Mesothelial cell of epicardium (in vitro differentiated cells): ENCODE measurements at places on chromosomes 7 and 10. TPM values are rescaled to one million over a fixed set of nuclear protein-coding genes. Genes with fewer than 3 reads are reported as not detected.

ITGA8 gene
- 19.2 to 21.8 TPM (median 21.7 TPM) in 3 replicates for total RNA-seq

DNA sequence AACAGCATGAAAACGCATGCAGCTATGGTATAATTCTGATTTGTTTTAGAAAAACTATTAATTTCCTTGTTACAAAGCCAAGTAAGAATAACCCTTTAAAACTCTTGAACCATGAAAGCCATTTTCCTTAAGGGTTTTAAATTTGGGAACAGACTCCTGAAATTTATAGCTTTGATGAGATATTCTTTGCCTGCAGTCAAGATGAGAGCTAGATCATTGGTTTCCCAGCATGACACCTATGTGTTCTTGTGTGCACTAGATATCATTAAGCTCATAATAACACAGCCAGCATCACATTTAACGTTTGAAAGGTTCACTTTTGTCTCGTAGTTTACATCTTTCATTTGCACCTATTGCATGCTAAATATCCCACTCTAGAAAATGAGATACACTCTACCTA is 202.2 kb downstream of the PHF14 start:
- H3K27me3 ChIP-seq: no peaks in the 10 kb centered on the region
- H3K36me3 ChIP-seq: no peaks in the 10 kb centered on the region
- no peak overlapping the region for H3K4me3 ChIP-seq
- no peak overlapping the region for H3K27ac ChIP-seq

STK32C gene
- 8.0 to 9.9 TPM (median 8.4 TPM) in 3 replicates for total RNA-seq

DNA sequence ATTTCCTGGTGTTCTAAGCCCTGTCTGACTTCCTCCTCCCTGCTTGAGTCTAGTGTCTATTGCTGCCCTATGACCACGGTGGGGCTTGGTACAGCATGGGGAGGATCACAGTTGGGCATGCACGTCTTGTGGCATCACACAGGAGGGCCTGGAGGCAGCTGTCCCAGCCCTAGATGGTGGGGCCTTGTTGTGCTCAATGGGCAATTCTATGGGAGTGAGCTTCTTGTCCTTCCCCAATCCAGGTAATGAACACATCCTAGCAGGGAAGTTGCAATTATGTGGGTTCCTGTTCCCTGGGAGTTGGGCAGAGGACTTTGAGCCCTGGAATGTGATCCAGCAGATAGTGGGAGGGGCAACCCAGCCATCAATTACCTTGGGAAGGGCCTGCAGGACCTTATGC is 10.8 kb upstream of the FAM3C start:
- H3K4me3 ChIP-seq: no peak overlapping the region
- no peak overlapping the region for H3K27ac ChIP-seq
- no peak for DNase-seq
- H3K4me1 ChIP-seq: peaks cover 19% of the 10 kb centered on the region
- H3K27me3 ChIP-seq: no peaks in the 10 kb centered on the region

BMPER gene
- 1.7 to 3.0 TPM (median 2.1 TPM) in 3 replicates for total RNA-seq

GRCh38 chr7:158280448-158281144 is 307.0 kb downstream of the PTPRN2 start:
- H3K27me3 ChIP-seq: no peaks in the 10 kb centered on the region
- no peak overlapping the region for H3K4me3 ChIP-seq
- H3K36me3 ChIP-seq: no peaks in the 10 kb centered on the region
- no peak for DNase-seq
- no peak overlapping the region for H3K27ac ChIP-seq

- DNase-seq: no peak
- no peak overlapping the region for H3K27ac ChIP-seq
- no peaks in the 10 kb centered on the region for H3K4me1 ChIP-seq
- H3K27me3 ChIP-seq: peaks cover 16% of the 10 kb centered on the region
These were observed 34.1 kb downstream of the SH2B2 start for GRCh38 chr7:102320601-102321350.

PRF1 gene
- 0.13 to 0.20 TPM in 2 of 3 replicates, not detected in the other for total RNA-seq

DNA sequence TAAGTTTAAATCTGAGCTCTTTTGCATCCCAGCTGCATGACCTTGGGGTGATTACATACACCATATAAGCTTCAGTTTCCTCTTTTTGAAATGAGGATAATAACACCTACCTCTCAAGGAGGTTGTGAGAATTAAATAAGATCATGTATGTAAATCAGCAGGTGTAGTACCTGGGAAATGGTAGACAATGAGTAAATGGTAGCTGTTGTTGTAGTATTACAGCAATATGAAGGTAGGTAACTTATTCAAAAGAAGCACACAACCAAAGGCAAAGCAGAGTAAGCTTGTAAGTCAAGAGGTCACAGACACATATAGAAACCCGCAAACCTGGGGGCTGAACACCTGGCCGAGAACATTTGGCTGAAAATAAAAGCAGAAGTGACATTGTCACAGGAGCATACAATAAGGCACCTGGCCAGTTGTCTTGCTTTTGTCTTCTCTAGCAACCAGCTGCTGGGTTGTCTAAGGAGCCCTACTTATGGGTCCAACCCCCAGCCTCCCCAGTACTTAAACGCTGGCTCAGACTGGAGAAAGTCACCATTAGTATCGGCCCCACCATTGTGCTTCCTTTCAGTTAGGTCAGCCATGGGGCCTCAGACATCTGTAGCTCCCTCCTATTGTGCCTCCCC is 203.6 kb upstream of the MKLN1 start:
- no peak overlapping the region for H3K27ac ChIP-seq
- H3K27me3 ChIP-seq: peaks cover 10% of the 10 kb centered on the region
- H3K4me3 ChIP-seq: no peak overlapping the region
- no peak for DNase-seq

- DNase-seq: no peak
- H3K36me3 ChIP-seq: peaks cover 2% of the 10 kb centered on the region
- peaks cover 11% of the 10 kb centered on the region for H3K4me1 ChIP-seq
- no peaks in the 10 kb centered on the region for H3K27me3 ChIP-seq
These were observed 128.1 kb upstream of the LRRN3 start for GRCh38 chr7:110962826-110963225.
